Immature natural killer cell (primary cell): ENCODE measurements at places on chromosomes 7 and 10.

DNA sequence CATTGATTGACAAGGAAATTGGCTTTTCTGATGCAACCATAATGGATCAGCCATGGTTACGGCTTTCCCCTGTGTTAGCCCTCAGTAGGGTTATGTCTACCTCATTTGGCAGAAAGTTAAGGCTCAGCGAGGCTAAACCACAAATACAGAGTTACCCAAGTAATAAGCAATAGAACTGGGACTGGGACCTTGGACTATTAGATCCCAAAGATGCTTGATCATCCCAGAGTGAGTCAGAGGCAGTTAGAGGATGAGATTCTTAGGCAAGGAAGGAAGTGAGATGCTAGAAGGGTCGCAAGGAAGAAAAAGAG is 401.4 kb downstream of the TNS3 start:
- no peak for DNase-seq

DNA sequence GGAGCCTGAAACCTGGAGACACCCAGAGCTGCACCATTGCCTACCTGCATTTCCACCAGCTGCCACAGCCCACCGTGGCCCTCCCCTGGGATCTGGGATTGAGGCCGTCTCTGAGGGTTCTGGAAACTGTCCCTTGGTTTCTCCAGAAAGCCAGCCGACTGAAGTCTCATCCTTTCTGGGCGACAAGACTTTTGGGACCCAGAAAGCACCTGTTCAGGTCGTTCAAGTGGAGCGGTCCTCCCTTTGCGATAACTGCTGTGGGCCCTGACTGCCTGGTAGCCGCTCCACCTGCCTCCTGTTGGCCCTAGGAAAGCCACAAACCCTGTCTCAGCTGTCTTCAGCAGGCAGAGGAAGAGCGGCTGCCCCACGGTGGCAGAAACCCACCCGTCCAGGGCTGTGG is 346.0 kb upstream of the MKI67 start:
- no peak for DNase-seq

GRCh38 chr7:50657341-50657873 is 92.2 kb upstream of the DDC start:
- DNase-seq: no peak

- no peak for DNase-seq
Observed at GRCh38 chr10:121668314-121669027, 70.2 kb upstream of the FGFR2 start.

GRCh38 chr10:70786799-70787415 is 1.7 kb upstream of the TBATA start:
- no peak for DNase-seq

GRCh38 chr7:37942934-37943610 is 22.6 kb downstream of the EPDR1 start:
- DNase-seq: no peak

- DNase-seq: peak; percentile 35
Observed at GRCh38 chr10:100827819-100828737, 82.7 kb downstream of the PAX2 start.

GRCh38 chr10:113503930-113504329 is 48.9 kb upstream of the HABP2 start:
- no peak for DNase-seq

DNA sequence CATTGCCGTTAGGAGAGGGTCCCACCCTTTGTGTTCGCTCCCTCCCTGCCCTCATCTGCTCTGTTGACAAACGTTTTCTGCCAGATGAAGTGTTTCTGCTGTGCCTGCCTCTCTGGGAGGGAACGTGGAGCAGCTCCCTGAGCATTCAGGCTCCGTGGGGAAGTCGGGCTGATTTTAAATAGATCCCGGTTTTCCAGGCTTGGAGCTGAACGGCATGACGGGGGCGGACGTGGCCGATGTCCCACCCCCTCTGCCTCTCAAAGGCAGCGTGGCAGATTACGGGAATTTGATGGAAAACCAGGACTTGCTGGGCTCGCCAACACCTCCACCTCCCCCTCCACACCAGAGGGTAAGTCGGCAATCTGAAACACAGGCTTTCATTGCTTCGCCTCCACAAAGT is 101.9 kb upstream of the NPS start:
- no peak for DNase-seq

DNA sequence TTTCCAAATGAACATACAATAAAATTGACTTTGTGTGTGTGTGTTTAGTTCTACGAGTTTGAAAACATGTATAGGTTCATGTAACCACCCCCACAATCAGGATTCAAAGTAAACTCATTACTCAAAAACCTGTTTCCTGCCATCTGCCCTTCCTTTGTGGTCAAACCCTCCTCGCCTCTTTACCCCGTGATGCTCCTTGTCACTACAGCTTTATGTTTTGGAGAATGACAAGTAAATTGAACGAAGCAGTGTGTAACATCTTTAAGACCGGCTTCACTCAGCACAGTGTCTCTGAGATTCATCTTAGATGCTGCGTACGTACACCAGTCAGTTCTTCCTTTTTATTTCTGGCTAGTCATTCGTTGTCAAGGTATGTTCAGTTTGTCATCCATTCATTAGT is 54.6 kb upstream of the MKI67 start:
- peak; percentile 30 for DNase-seq

- DNase-seq: no peak
Observed at GRCh38 chr7:40865441-40866233, 730.8 kb downstream of the SUGCT start.

- DNase-seq: no peak
Observed at GRCh38 chr10:60246382-60246781, 143.3 kb downstream of the ANK3 start.

- DNase-seq: no peak
Observed at GRCh38 chr7:36746347-36746746, 22.1 kb upstream of the AOAH start.

DNA sequence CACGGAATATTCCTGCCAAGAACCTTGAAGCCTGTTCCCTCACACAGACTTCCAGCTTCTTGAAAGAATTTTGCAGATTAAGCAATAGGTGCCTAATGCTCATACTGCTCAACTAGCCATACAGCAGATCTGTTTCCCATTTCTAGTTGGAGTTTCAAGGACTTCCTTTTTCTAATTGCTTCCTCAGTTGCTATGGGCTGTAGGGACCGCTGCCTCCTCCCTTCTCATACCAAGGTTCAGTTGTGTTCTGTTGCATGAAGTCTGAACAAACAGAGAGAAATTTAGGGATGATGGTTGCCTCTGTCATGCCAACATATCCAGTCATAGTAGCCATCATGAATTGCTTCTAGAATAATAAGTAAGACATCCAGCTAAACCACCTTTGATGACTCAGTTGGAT is 6.8 kb downstream of the ITGA8 start:
- no peak for DNase-seq

- no peak for DNase-seq
Observed at GRCh38 chr10:96895662-96896424, 63.7 kb downstream of the LCOR start.

DNA sequence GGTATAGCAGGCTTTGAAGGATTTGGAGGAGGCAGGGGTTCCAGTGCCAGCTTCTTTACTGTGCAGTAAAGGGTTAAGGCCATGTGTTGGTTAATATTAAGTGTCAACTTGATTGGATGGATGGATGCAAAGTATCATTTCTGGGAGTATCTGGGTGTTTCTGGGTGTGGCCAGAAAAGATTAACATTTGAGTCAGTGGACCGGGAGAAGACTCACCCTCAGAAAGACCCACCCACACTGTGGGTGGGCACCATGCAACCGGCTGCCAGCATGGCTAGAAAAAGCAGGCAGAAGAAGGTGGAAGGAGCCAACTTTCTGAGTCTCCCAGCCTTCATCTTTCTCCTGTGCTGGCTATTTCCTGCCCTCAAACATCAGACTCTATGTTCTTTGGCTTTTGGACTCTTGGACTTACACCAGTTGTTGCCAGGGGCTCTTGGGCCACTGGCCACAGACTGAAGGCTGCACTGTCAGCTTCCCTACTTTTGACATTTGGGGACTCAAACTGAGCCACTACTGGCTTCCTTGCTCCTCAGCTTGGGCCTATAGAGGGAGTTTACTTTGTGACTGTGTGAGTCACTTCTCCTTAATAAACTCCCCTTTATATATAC is 6.8 kb upstream of the TRUB1 start:
- no peak for DNase-seq

DNA sequence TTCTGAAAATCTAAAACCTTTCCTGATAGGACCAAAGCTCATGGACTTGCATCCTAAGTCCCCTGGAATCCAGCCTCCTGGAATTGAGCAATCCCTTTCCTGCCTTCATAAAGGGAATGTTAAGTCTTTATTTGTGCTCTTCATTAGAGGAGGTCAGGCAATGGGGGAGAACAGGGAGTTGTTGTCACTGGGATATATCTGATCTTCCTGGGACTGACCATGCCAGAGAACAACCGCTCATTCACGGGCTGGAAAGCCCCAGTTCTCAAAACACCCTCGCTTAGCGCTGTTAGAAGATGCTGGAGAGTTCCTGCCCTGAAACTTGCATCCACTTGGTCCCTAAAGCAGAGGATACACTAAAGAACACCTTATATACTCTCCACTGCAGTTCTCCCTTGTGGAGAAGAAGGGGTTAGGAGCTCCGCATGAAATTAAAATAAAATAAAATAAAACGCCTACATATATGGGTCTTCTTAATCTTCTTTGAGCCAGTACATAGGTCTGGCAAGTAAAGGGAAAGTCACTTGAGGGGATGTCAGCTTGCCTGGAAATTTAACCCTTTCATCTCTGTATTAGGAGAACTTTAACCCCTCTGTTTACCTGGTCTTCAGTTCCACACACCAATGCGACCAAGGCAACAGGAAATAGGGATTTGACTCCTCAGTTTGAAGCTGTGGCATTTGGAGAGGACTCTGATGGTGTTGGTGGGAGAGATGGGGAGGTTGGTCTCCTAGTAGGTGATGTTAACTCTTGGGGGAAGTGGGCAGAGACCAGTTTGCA is 1.2 kb downstream of the SORCS1 start:
- no peak for DNase-seq

GRCh38 chr7:136009488-136010079 is 32.4 kb upstream of the MTPN start:
- peak; percentile 50 for DNase-seq

DNA sequence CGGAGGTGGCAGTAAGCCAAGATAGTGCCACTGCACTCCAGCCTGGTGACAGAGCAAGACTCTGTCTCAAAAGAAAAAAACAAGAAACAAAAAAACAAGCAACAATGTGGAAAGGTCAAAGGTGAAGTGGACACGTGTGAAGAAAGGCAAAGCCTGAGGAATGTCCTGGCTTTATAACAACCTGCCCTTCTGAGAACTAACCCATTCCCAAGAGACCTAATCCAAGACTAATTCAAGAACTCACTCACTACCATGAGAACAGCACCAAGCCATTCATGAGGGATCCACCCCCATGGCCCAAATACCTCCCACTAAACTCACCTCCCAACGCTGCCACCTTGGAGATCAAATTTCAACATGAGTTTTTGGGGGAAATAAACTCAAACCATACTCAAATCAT is 47.5 kb upstream of the KIF5B start:
- no peak for DNase-seq

- peak; percentile 38 for DNase-seq
Observed at GRCh38 chr10:7417103-7417623, 6.3 kb upstream of the SFMBT2 start.

- DNase-seq: no peak
Observed at GRCh38 chr7:116952635-116953371, 498 bp upstream of the ST7 start.

DNA sequence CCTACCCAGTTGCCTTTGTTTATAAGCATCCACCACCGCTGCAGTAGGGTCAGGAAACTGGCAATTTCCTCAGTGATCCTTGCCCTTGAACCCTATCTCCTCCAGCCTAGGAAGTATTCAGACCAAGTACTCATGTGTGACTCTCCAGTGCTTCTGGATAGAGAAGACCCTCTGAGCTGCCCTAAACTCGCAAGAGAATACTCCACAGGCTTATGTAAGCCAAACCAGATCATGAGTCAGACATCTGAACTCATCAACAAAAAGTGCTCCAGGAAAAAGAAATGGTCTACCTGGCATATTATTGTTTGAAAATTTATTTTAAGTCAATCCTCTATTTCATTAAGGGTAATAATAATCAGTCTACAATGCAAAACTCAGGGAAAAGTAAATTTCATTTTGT is 101.3 kb downstream of the KAT6B start:
- no peak for DNase-seq

DNA sequence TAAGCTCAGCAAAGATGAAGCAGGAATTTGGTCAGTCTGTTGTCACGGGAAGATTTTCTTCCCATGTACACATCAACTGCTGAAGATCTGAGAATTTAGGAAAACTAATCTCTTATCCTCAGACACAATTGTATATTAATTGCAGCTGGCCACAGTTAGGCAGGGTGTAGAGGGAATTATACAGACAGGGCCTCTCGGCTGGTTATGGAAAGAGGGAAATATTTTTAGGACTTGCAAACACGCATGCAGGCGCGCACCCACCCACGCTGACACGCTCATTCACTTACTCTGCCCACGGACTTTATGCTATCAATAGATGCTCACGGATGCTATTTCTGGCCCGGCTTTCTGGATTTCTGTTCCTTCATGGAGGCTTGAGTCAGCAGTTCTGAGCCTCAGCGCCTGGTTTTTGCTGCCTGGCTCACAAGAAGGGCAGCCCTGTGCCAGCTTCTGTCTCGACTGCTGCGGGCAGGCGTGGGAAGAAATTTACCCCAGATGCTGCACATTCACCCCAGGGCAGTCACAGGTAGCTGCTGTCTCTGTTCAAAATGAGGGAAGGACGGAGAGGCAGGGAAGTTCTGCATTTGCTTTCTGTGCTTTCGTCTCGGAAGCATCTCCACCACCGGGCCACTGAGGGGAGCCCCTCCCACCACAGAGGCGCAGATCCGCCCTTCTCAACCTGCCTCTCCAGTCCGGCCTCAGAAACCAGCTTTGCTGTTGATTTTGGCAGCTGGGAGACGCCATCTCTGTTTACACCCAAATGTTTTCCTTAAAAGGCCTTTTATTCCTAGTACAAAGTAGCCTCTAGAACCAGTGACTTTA is 116.3 kb upstream of the BTBD16 start:
- no peak for DNase-seq

DNA sequence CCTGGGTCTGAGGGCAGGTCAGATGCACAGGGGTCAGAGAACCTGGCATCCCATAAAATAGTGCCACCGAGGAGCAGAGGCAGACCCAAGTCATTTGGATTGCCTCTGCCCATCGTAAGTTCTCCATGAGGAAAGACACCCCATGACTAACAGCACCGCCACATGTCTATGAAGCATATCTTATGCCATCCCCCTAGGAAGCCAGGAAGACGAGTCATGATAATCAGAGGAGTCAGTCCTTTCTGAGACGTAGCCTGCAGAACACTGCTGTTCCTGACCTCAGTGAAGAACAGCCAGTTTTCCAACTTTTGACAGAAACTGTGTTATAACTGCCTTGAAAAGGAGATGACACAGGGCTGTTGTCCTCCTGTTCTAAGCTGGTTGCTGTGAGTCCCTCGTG is 51.2 kb downstream of the INSYN2A start:
- no peak for DNase-seq
